Stimulated activated CD8-positive, alpha-beta memory T cell treated with anti-CD3 and anti-CD28 coated beads, Interleukin-2, amount 100 ng/mL, for 1 hour (primary cell): ENCODE measurements at places on chromosomes 1 and 21.

DNA sequence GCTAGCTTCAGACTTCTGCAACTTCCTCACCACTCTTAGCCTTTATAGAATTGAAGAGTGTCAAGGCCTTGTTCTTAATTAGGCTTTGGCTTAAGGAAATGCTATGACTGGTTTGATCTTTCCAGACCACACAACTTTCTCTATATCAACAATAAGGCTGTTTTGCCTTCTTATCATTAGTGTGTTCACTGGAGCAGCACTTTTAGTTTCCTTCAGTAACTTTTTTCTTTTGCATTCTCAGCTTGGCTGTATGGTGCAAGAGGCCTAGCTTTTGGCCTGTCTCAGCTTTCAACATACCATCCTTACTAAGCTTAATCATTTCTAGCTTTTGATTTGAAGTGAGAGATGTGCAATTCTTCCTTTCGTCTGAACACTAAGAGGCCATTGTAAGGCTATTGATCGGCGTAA, 8.6 kb downstream of the PRKACB start:
- DNase-seq = no peak

DNA sequence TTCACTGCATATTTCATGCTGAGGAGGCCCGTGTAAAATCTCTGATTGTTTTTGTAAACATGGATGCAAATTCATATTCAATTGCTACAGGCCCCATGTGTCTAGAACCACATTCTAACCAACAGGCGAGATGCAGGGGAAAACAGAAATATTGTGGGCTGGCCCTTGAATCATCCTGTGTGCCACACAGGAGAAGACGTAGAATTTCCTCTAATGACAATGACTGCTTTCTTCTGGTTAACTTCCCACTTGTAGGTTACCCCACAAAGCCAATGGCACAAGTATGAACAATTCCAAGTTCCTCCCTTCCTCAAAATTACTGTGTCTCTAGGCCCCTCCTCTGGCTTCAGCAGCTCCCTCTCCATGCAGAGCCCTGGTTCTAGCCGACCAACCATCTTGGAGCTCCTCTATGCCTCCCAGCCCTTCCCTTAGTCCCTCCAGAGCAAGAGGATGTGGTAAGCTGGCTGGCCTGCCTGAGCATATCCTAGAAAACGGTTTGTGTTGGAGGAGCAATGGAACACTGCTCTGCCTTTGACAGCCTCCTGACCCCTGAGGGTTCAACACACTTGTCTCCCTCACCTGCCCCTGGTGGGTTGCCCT, 205.2 kb downstream of the HS2ST1 start:
- DNase-seq = no peak

DNA sequence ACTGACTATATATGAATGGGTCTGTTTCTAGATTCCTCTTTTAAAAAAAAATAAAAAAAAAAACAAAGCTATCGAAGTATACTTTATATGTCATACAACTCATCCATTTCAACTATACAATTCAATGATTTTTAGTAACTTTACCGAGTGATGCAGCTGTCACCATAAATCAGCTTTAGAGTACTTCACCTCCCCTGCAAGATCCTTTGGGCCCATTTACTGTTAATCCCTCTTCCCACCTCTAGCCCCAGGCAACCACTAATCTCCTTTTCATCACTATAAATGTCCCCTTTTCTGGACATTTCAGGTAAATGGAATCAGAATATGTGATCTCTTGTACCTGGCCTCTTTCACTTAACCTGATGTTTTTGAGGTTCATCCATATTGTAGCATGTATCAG, 133.9 kb downstream of the PEX14 start:
- no peak for DNase-seq

- no peak for DNase-seq
Observed at GRCh38 chr1:230300322-230301301, 125.5 kb downstream of the PGBD5 start.

- DNase-seq = no peak
Observed at GRCh38 chr1:39635205-39635870, 4.1 kb downstream of the HEYL start.

DNA sequence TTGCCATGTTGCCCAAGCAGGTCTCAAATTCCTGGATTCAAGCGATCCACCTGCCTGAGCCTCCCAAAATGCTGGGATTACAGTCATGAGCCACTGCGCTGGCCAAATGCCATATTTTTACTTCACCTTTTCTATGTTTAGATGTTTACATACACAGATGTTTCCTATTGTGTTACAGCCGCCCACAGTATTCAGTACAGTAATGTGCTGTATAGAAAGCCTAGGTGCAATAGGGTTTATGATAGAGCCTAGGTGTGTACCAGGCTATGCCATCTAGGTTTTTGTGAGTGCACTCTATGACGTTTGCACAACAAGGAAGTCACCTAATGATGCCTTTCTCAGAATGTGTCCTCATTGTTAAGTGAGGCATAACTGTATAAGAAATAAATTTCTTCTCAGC, 153.4 kb downstream of the CHRM3 start:
- no peak for DNase-seq

DNA sequence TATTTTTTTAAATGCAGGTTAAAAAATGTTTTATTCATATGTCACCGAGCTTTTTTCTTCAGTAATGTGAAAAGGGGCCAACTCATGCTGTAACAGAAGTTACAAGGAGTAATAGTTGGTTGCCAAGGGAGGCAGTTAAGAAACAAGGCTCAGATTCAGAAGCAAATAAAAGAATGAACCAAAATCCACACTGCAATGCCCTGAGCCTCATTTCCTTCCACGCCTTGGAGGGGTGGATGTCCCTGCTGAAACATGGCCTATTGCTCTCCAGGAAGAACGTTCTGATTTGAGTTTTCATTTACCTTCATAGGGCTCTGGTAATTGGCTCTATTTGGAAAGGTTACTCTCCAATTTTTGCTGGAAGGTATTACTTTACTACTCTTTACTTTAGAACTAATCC, 24.4 kb downstream of the ALG14 start:
- DNase-seq = no peak

DNA sequence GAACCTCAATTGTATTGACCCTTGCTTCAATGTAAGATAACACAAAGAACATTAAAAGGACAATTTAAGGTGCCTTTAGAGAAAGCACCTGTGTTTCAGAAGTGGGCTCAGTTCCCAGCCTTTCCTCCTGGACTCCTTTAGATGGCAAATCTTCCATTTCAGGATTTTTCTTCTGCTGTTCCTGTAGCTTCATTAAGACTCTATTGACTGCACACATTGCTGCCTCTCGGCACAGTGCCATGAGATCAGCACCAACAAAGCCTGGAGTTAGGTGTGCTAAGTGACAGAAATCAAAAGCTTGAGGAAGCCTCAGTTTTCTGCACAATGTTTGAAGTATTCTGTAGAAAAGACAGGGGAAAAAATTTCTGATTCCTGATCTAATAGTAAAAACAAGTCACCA, 40.6 kb downstream of the NVL start:
- DNase-seq = no peak

DNA sequence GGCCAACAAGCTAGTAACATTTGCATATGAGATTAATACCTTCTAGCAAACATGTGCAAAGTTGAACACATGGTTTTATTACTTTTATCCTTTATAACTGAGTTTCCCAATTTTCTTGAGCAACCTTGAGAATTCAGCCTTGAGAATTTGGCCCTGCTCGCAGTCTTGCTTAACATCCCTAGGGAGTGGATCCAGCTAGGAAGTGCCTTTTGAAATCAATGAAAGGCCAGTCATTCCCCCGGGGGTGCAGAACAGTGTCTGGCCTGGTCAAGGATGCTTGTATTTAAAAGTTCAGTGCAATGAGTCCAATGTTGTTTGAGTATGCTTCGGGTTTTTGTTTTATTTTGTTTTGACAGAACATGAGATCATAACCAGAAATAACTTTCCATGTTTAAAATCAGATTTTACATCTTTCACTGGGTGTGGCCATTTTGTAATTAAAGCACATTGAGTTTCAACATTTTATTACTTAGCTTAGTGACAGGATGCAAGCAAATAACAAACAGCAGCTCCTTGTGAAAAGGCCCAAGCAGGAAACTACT, 16.7 kb downstream of the PALMD start:
- no peak for DNase-seq

- no peak for DNase-seq
Observed at GRCh38 chr1:33494929-33495328, 22.5 kb downstream of the ZSCAN20 start.

- no peak for DNase-seq
Observed at GRCh38 chr1:30023339-30024022, 699.9 kb downstream of the MATN1 start.

GRCh38 chr1:110572751-110573150, 33.4 kb downstream of the KCNA2 start:
- DNase-seq = no peak

GRCh38 chr1:83931658-83932253, 67.2 kb downstream of the TTLL7 start:
- no peak for DNase-seq

GRCh38 chr1:46440478-46440877, 46.4 kb downstream of the FAAH start:
- no peak for DNase-seq

GRCh38 chr21:22211943-22212342, 1213.7 kb downstream of the NCAM2 start:
- DNase-seq = no peak

DNA sequence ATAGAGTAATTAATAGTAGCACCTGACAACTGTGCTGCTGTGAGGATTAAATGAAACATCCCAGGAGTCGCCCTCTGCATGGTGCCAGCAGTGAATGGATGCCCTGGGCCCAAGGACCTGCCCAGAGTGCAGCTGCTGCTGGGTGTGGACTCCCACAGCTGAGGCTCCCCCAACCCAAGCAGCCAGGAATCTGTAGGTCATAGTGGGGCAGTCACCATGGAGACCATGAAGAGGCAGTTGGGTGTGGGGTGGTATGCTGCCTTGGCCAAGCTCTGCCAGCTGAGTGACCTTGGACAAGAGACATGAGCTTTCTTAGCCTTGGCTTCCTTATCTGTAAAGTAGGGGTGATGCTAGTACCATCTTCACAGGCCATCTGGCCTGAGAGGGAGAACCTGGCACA, 9.4 kb downstream of the OLIG2 start:
- DNase-seq = no peak

- DNase-seq = no peak
Observed at GRCh38 chr1:17420391-17420918, 19.0 kb downstream of the RCC2 start.

- no peak for DNase-seq
Observed at GRCh38 chr1:199861020-199861795, 166.3 kb upstream of the NR5A2 start.

DNA sequence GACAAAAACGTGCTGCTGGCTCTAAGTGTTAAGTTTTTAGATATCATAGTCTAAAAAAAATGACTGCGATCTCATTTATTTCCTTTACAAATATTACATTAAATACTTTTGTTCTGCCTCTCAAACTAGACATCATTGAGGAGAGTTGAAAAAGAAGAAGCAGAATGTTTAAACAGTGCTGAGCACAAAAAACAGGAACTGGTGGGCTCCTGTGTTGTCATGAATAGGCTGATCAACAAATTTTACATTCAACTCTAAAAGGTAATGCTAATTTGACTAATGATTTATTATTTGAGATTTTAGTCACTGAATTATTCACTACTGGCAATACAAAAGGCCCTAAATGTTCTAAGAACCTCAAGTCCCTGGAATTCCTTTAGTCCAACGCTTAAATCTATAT, 66.1 kb downstream of the GPATCH2 start:
- no peak for DNase-seq

DNA sequence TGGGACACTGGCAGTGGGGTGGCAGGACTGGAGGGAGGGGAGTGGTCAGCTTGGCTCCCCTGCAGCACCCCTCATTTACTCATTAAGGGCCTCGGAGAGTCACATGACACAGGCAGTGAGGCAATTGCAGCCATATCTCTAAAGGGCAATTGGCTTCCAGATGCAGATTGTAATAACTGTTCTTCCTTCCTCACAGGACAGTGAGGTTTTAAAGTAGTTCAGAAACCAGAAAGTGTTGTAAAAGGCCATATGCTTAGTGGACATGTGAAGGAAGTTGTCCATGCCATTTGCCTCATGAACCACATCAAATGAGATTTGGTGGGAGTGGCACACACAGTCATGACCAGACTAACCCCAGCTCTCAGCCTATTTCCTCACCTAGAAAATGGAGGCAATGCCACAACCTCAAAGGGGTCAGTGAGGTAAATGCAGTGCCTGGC, 11.1 kb downstream of the MTX1 start:
- DNase-seq = no peak

- no peak for DNase-seq
Observed at GRCh38 chr1:19407494-19408096, 77.7 kb downstream of the CAPZB start.

DNA sequence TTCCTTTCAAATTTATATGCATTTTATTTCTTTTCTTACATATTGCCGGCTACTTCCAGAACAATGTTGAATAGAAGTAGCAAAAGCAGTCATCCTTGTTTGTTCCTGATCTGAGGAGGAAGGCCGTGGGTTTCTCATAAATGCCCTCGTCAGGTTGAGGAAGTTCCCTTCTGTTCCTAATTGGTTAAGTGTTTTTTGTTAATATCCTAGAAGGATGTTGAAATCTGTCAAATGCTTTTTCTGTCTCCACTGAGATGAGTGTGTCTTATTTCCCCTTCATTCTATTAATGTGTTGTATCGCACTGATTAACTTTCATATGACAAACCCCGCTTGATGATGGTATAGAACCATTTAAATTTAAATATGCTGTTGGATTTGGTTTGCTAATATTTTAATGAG, 15.4 kb downstream of the TTLL10 start:
- DNase-seq = no peak

DNA sequence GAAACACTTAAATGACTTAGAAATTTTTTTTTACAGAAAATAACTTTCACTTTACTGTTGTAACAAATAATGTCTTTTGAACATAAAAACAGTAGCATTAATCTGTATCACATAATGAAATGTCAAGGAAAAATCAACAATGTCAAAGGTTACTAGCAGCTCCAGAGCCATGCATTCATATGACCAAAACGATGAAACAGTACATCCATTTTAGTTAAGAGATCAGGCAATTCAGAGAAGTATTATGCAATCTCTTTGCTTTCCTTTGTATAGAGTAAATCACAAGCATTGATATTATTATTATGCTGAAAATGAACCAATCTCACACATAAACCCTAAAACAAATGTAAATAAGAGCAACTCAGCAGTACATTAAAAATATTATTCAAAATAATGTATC, 748.9 kb downstream of the PLA2G4A start:
- no peak for DNase-seq

GRCh38 chr21:38249256-38249655, 7.5 kb upstream of the KCNJ15 start:
- DNase-seq = no peak

DNA sequence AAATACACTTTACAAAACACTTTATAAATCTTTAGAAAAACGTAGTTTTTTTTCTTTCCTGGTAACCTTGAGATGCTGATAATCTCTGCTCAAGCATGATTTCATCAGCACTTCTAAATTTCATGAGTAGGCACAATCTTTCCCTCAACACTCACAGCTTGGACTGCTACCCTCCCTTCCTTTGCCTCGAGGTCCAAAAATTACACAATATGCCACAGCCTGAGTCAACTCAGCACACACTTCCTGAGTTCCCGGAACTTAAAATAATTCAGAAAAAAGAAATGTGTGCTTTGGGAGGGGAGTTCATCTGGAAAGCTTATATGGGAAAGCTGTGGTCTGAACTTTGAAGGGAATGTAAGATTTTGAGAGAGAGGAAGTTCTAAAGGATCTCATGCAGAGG, 5.9 kb downstream of the CLCA2 start:
- DNase-seq = no peak
